ENCODE measurements at places on chromosomes 6 and 20.
A peak's percentile ranks its signal among the peaks of the same experiment; 100 is the strongest.

GRCh38 chr20:48339190-48339985 lies 488.4 kb downstream of the PREX1 start:
- peak; percentile 81 for DNase-seq

- no peak for DNase-seq
These were observed 277.4 kb upstream of the JAG1 start for GRCh38 chr20:10951216-10951615.

DNA sequence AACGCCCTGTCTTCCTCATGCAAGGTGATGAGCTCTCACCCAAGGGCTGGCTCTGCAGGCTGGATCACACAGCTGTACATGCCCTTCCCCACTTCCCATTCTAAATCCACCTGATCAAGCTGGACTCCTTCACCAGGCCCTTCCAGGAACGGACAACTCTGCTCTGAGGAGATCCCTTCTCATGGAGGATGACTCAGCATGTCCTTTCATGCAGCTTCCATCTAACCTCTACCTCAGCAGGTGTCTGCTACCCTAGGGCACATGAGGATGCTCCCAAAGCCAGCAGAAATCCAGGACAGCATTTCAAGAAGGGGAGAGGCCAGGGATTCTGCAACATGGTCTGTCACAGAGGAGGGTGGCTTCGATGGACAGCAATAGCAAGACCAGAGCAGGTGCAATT lies 61.2 kb downstream of the PCSK2 start:
- no peak for DNase-seq

DNA sequence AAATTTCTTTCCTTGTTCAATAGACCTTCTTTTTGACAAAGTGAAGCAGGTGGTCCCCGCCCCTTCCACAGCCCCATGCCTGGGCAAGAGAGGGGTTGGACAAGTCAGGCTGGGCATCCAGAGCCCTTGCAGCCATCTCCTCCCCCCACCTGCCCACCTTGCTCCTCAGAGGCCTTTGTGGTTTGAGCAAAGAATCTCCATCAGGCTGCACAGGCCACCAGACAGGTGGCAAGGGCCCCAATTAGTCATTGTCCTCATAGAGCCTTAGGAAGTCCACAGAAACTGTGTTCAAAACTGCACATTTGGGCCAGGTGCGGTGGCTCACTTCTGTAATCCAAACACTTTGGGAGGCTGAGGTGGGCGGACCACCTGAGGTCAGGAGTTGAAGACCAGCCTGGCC lies 1.5 kb upstream of the MAPK13 start:
- no peak for DNase-seq

- no peak for DNase-seq
These were observed at the start of gene ATXN1 for GRCh38 chr6:16760516-16761470. TSS of gene ATXN1 (minus strand) at chr6:16761460.

GRCh38 chr6:163732479-163732878 lies 318.0 kb downstream of the QKI start:
- DNase-seq: no peak

DNA sequence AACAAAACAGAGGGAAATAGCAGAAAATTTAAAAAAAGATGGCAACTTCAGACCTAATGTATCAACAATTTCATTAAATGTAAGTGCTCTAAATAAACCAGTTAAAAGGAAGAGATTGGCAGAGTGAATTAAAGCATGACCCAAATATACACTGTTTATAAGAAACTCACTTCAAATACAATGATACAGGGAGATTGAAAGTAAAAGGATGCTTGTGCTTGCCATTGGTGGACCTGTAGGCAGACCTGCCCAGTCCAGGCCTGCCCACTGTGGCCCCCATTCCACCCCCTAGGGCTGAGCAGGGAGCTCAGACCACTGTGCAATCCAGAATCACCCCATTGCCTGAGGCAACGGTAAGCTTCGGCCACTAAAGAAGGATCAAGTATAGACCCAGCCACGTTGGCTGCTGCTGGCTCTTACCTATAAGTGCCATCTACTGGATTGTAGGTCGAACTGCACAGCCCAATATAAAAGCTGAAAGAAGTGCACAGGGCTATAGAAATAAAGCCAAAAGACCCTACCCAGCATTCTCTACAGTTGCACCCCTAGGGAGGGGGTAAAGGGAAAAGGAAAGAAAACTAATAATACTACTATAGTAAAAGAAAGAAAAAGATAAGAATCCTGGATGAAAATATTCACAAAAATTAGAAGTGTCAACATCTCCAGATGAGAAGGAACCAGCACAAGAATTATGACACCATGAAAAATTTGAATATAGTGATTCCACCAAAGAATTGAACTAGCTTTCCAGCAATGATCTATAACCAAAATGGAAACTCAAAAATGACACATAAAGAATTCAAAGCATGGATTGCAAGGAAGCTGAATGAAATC lies 36.1 kb downstream of the PSMB1 start:
- DNase-seq: peak; percentile 78

- no peak for DNase-seq
These were observed 43.2 kb downstream of the STK35 start for GRCh38 chr20:2144850-2145249.

DNA sequence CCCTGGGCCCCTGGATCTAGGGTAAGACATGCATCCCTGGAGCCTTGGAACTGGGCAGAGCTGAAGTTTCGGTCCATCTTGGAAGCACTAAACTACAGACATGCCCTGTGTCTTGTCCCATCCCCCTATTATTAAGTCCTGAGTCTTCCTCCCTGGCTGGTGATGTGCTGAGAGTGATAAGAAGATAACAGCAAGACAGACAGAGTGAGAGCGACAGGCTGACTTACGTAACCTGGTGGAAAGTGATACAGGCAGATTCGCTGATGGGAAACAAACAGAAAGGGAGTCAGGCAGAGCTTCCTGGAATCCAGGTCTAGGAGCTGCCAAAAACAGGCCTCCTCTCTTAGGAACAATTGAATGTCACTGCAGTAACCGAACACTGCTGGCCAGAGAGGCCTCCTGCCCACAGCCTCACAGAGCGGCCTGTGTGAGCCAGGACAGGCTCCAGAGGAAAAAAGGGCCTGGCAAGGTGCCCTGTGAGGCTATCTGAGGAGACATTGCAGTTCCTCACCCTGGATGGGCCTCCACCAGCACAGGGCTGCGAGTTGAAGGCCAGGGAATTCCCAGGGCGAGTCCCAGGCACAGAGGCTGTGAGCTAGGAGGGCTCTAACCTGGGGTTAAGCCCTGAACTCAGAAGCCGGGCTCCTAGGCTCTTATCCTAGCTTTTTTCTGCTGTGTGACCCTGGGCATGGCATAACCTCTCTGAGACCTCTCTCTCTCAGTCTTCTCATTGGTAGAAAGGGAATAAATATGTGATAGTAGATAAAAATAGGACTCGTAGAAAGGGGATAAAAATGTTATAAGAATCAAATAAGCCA lies 34.2 kb upstream of the B4GALT5 start:
- DNase-seq: no peak

- DNase-seq: no peak
These were observed 376.7 kb upstream of the CITED2 start for GRCh38 chr6:139751179-139751578.

DNA sequence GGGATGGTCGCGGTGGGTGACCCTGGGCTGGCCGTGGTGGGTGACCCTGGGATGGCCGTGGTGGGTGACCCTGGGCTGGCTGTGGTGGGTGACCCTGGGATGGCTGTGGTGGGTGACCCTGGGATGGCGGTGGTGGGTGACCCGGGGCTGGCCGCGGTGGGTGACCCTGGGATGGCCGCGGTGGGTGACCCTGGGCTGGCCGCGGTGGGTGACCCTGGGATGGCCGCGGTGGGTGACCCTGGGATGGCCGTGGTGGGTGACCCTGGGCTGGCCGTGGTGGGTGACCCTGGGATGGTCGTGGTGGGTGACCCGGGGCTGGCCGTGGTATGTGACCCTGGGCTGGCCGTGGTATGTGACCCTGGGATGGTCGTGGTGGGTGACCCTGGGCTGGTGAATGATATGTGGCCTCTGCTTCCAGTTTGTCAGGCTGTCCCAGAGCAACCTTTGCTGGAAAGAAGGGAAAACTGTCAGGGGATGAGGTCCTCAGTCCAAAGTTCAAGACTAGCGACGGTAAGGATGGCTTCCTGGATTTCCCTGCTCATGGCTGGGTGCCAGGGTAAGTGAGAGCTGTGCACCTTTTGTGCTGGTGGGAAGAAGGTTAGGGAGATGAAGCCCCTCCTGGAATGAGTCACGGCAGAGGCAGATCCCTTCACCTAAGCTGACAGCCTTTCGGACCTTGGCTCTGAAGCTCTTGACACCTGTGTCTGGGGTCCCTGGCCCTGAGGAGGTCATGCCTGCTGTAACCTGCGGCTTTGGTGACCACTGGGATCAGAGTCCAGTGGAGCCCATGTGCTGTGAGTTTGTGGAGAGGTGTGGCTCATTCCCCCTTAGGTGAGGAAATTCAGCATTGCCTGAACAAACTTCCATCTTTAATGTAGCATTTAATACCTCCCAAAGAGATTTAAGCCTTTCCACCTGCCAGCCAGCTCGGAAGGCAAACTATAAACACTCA lies 19.1 kb upstream of the PCMTD2 start:
- no peak for DNase-seq

DNA sequence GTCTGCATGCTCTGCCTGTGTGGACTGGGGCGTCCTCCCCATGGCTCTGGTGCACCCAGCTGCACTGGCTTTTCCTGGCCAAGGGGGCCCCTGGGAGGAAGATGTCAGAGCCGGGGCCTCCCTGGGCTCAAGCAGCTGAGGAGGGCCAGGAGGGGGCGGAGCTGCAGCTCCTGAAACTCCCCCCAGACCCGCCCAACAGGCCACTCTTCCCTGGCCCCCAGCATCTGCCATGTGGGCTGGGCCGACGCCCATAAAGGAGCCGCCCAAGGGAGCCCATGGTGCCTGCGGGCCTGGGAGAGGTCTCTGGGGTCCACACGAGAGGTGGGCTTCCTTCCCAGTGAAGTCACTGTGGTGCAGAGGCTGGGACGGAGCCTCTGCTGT lies 4.0 kb downstream of the RBBP8NL start:
- DNase-seq: no peak

GRCh38 chr6:88725111-88725975 lies 238.1 kb downstream of the RNGTT start:
- DNase-seq: peak; percentile 67
